ENCODE measurements at places on chromosomes 5 and 9. TPM values are rescaled to one million over a fixed set of nuclear protein-coding genes. Genes with fewer than 3 reads are reported as not detected.

Gene PRRX2
- polyA plus RNA-seq: 2.9 TPM

Gene NOXA1
- polyA plus RNA-seq: 4.2 TPM

Gene FOXE1
- not detected for polyA plus RNA-seq

Gene WNT8A
- polyA plus RNA-seq: not detected

DNA sequence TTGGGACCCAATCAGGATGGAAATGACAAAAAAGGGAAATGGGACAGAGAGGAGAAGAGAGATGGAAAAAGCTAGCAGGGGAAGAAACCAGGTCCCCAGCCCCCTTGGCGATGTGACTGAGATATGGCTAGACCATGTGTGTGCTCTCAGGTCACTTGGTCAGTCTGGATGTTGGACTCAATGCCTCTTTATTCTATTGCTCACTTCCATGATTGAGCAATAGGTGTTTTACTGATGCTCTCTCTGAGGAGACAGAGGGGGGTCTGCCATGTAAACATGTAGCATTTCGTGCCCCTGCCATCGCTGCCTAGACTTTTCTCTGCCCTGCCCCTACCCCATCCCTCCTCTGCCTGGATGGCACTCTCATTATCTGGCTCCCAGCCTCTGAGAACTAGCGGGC, 150.6 kb downstream of the DROSHA start:
- no peak for DNase-seq

GRCh38 chr5:105146867-105147266, 1584.3 kb upstream of the NUDT12 start:
- DNase-seq: no peak

GRCh38 chr5:150111122-150111521, 24.8 kb upstream of the CSF1R start:
- no peak for DNase-seq

- DNase-seq: no peak
These were observed 135.5 kb upstream of the PRLR start for GRCh38 chr5:35365758-35366157.

DNA sequence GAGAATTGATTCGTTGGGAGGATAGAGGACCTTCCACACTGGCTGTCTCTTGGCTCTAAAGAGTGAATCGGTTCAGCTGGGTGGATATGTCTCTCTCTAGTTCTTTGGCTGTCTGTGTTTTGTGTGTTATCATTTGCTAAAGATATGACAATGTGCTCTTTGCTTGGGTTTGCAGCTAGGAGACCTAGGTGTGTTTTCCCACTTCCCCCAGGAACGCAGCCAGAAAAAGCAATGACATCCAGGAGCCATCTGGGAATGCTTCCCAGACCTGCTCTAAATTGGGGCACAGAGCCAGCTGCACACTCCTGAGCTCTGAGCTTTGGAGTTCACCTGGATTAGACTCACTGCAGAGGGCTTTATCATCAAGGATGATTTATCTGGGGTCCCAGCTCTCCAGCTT, 12.8 kb upstream of the PDZD2 start:
- DNase-seq: no peak

DNA sequence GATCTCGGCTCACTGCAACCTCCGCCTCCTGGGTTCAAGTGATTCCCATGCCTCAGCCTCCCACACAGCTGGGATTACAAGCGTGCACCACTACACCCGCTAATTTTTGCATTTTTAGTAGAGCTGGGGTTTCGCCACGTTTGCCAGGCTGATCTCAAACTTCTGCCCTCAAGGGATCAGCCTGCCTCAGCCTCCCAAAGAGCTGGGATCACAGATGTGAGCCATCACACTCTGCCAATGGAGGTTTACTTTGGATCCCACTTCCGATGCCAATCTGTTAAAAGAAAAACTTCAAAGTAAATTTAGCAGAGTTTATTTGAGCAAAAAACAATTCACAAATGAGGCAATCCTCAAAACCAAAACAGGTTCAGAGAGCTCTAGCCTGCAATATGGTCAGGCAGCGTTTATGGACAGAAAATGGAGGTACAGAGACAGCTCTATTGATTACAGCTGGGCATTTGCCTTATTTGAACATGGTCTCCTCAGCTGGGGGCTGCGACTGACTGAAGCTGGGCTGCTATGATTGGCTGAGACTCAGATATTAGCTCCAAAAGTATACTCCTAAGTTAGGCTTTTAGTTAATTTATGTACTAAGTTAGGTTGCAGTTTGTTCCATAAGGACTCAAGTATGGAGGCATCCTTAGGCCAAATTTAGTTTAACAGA, 18.6 kb upstream of the UBTD2 start:
- DNase-seq: no peak

DNA sequence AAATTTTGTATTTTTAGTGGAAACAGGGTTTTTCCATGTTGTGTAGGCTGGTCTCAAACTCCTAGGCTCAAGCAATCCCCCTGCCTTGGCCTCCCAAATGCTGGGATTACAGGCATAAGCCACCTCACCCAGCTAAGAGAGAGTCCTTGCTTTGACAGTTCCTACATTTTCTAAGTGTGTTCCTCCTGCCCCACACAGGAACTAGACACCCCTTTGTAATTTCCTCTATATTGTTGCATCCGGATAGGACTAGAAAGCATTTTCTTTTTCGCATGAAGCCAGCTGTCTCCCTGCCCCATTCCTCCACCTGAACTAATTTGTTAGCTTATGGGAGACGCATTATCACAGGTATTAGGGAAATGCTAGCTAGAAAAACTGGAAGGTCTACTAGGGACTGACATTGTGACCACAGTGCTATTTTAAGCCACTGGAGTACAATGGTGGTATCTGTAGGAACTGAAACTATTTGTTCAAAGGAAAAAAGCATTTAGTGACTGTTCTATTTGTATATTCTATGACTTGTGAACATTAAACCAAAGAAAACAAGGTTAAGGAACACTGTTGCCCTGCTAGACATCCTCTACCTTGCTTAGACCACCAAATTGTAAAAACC, 214.1 kb downstream of the SMARCA2 start:
- no peak for DNase-seq

DNA sequence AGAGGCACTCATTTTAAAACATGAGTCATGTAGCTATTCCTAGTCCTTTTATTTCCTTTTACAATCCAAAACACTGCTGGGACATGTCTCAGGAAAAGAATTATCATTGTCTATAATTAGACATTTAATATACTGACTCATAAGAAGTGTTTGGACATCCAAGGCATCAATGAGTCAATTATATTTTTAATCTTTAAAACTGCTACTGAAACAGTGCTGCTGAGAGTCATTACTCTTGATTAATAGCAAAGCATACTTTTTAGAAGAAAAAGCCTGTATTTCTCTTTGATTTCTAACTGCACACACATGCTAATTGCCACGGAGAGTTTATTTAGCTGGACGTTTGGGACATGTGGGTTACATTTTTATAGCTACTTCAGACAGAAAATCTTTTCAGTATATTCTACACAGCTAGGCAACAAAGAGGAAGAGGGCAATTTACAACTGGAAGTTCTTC, 1249.0 kb upstream of the CDH18 start:
- DNase-seq: no peak

DNA sequence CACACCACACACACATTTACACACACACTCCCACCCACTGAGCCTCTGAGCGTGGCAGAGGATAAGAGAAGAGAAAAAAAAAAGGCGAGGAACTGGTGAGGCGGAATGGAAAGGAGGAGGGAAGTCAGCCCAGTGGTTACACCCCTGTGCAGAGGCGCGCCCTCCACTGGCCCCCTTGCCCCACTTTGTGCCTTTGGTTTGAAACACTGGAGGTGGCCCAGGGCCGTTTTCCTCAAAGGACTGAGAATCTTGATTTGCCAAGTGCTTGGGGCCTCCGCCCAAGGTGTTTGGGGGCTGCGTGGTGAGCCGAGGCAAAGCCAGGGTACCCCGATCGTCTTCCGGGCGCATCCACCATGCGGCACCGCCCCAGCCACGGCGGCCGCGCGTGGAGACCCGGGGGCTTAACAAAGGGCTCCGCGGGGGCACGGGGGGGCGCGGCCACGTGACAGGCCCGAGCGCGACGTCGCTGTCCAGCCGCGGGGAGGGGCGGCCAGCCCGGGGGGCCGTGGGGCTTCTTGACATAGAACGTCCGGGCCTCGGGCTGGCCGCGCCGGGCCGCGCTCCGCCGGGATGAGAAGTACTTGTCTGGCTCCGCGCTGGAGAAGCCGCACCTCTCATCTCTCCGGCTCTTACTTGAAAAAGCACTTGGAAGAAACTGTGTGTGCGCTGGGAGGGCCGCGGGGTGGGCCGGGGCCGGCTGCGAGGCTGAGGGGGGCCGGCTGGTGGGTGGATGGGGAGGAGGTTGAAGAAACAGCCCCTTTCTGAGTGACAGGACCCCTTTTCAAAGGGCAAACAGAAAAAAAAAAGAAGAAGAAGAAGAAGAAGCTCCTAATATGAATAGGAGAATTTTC, 21.0 kb downstream of the NR2F1 start:
- no peak for DNase-seq

- no peak for DNase-seq
These were observed 4.8 kb upstream of the CDH10 start for GRCh38 chr5:24649531-24649930.

- no peak for DNase-seq
These were observed 219.1 kb downstream of the NDUFS4 start for GRCh38 chr5:53779541-53779981.
